ENCODE measurements at places on chromosomes 12 and 14.
A peak's percentile ranks its signal among the peaks of the same experiment; 100 is the strongest.

GRCh38 chr14:22651586-22651985 is 7.4 kb upstream of the OR6J1 start:
- no peak for DNase-seq

DNA sequence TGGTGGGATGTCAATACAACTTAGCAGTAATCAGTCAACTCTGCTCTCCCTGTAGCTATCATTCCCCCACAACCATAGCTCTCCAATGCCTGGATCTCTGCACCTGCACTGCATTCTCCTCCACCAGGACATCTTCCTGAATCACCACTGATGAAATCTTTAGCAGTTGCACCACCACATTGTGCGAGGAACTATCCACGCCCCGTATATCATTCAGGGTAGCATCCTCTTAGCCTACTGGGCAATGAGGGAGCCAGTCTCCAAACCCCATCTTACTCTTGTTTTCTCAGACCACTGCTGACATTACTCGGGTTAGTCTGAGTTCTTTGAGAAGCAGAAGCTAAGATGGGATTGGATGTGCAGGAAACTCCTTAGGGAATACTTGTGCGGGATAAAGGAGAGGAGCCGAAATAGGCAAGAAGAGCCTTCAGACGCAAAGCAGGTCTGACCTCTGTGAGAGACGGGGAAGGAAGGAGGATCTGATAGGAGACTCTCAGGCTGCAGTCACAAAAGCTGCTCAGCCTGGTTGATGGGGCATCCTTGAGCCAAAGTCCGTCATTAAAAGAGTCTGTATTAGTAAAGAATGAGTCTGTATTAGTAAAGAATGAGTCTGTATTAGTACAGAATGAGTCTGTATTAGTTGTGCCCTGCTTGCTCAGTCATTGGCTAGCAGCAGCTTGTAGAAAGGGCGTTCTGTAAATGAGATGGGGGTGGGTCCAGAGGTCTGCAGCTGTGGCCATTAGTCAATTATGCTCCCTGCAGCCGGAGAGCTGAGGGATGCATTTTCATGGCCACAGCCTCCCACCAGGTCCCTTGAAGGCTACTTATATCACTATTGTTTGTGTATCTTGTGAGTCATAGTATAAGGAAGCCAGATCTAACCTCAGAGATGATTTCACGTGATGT is 49.6 kb upstream of the RASSF3 start:
- no peak for DNase-seq

- DNase-seq = peak; percentile 55
Measured at GRCh38 chr12:62210422-62210821, 49.8 kb upstream of the USP15 start.

DNA sequence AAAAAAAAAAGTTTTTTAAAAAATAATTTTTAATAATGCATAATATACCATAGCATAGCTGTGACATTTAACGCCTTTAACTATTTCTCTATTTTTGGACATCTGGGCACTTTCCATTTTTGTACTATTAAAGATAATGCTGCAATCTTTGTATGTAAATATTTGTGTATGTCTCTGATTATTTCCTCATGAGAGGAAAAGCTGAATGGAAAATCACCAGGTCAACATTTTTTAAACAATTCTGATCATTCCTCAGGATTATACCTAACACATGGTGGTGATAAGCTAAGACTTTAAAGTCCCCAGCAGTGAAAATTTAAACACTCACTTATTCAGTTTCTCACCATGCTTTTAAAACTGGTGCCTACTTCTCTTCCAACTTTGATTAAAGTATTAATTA is 31.3 kb upstream of the NR1H4 start:
- no peak for DNase-seq

DNA sequence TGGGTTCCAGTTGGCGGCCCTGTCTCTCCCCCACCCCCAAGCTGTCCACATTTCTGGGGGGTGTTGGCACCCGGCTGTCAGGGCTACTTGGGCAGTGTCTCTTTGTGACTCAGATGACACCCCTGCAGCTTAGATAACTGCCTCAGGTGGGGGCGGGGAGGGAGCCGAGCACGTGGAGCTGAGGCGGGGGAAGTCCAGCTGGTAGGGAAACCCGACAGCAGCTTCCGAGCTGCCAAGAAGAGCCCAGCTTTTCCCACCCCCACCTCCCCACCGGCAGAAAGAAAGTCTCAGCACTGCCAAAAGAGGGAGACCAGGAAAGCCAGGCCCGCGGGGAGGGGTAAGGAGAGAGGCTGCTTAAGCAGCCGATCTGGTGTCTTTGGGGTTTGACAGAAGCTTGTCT is 1.4 kb downstream of the LRTM2 start:
- no peak for DNase-seq

DNA sequence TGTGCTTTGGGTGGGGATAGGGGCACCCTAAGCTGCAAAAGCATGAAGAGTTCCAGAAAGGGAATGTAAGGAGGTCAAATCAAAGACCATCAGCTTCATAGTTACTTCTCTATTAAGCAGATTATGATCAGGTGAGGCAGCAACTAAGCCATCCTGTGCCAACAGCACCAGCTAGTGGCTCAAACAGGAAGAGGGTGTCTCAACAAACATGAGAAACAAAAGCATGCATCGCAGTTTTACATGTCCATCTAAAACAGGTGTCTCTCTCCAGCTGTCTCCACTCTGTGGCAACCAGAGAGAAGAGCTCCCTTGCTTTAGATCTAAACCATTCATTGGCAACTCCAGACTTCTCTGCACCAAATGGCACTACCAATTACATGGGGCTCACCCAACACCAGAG is 52.9 kb downstream of the ACTN1 start:
- no peak for DNase-seq

DNA sequence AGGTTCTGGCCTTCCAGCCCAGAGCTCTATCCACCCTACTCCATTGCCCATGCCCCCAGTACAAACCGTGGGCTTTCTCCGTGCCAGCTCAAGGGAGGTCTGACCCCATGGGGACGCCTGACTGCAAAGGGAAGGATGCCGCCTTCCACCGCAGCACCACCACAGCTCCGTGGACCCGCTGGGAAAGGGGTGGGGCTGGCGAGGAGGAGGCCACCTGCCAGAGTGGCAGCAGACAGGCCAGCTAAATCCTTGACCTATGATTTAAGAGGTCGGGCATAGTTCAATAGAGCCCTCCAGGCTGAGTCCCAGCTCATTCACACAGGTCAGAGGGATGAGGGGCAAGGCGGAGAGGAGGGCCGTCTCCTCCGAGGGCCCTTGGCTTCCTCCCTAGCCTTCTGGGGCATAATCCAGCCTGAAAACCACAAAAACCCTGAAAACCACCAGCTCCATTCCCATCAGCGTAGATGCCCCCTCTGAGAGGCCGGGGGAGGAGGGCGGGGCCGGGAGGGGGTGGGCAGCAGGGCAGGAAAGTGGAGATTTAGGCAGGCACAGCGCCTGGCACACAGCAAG is 14.9 kb upstream of the FIGNL2 start:
- no peak for DNase-seq

DNA sequence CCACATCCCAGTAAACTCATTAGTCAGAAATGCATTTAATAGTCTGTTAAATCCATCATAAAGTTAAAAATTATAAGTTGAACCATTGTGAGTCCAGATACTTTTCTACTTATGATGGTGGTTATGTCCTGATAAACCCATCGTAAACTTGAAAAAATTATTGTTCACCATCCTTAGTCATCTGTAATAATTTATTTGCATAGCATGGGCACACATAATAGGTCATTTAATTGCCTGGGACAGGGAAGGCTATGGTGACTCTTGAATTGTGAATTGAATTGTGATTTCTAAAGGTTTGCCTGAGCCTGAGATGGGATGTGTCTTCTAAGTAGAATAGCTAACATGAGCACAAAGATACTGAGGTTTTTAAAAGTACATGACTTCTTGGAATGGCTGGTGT is 21.5 kb downstream of the ZDHHC17 start:
- DNase-seq = no peak

- no peak for DNase-seq
Measured at GRCh38 chr14:95784137-95784536, 70.2 kb upstream of the TCL1A start.

DNA sequence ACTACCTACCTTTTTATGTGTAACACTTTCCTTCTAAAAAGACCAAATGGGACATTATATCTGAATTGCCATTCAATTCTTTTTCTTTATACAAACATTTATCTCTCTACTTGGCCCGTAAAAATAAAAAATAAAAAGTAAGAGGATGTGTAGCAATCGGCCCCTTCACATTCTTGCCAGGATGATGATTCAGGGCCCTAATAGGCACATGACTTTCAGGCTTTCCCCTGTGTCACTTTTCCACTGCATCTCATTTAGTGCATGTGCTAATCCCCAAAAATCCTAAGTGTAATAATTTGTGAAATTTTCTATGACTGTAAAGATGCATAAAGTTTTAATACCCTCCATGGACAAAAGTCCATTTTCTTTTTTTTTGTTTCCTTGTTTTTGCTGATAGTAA is 23.0 kb upstream of the ATP2B1 start:
- no peak for DNase-seq

- DNase-seq = no peak
Measured at GRCh38 chr14:105878554-105878953, 352.2 kb downstream of the TMEM121 start.

GRCh38 chr12:39237004-39237403 is 205.9 kb downstream of the KIF21A start:
- DNase-seq = no peak

DNA sequence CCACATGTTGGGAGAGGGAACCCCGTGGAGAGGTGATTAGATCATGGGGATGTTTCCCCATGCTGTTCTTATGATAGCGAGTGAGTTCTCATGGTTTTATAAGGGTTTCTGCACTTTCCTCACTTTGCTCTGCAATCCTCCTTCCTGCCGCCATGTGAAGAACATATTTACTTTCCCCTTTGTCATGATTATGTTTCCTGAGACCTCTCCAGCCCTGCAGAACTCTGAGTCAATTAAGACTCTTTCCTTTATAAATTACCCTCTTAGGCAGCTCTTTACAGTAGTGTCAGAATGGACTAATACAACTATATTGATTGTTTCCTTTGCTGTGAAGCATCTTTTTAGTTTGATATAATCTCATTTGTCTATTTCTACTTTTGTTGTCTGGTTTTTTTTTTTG is 13.1 kb upstream of the RASSF9 start:
- DNase-seq = no peak

- no peak for DNase-seq
Measured at GRCh38 chr14:78902010-78902623, 731.9 kb downstream of the NRXN3 start.

DNA sequence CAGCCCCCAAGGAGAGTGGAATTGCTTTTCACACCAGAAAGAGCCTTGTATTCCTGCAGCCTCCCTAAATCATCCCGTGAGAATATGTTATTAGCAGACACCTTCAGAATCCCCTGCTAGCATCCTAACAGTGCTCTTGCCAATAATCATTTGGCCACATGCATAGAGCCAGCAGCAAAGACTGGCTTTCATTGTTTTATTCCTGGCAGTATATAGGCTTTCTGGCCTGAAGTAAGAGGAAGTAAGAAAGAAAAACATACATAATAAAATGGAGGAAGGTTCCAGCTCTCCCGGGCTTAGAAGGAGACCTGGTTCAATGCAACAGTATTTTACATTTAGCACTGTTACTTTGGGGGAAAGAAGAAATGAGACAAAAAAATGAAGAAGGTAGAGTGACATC is 176.7 kb upstream of the ATF7IP start:
- no peak for DNase-seq

GRCh38 chr12:26712892-26713291 is 120.1 kb downstream of the ITPR2 start:
- DNase-seq = no peak

- no peak for DNase-seq
Measured at GRCh38 chr14:29926701-29927375, 809 bp downstream of the PRKD1 start.

DNA sequence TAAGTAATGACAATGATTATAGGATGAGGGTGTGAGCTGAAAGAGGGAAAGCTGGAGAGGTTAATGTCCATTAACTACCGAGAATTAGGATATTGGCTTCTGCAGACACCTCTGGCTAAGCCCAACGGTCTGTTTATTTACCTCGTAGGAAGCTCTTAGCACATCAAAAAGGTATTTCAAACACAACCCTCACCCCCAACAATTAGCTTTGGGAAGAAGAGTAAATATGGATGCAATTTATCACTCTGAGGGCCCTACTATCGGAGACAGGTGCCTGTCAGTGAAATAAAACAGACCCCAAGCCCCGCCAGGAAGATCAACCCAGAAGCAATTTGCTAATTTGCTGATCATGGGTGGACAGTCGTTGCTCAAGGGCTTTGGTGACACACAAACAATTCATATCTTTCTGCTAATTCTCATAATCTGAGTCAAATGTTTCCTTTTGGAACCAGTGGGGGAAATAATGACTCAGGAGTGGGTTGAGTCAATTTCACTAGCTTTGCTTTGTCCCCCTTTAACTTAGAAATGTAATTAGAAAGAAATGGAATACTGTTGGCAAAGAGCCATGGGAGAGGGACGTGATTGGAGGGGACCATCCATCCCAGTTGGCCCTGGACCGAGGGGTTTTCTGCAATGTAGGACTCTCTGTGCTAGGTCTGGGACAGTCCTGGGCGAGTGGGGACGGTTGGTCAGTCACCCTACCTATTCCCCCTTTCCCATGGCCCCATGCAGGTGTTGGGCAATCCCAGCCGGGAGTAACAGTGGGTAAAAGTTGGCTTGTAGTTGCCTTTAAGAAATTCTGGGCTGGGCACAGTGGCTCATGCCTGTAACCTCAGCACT is 99.1 kb upstream of the MED13L start:
- no peak for DNase-seq

GRCh38 chr14:102754370-102755262 is 22.6 kb upstream of the TRAF3 start:
- no peak for DNase-seq

DNA sequence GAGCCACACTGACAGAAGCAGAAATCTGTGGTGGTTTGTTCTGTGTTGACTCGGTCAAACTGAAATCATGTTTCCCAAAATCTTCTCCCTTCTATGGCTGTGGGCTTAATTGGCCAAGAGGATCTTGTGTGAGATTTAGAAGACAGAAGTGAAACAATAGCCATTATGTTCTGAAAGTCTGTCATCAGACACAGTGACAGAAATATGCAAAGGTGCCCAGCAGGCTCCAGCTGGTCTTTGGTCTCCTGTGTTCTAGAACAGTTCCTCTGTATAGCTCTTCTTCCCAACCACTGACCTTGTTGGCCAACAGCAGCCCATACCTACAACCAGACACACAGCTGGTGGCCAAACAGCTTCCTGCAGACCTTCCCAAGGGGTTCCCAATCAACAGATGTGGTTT is 25.0 kb upstream of the COCH start:
- DNase-seq = no peak

- DNase-seq = no peak
Measured at GRCh38 chr14:58584383-58584782, 53.4 kb upstream of the DACT1 start.

DNA sequence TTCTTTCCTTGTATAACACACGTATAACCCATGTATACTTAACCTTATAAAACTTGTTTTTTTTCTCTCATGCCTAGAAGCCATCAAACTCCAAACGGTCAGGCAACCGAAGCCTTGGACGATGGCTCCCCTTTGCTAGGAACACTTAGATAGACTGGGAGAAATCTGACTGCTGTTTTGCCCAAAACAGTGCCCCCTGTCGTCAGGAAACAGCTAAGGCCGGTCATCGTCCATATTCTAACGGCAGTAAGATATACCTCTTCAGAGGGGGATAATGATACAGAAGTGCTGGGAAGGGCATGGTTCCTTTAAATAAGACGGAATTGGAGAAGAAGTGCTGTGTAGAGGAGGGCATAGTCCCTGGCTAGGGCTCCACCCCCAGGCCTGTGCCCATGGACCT is 130.5 kb downstream of the SLC41A2 start:
- DNase-seq = no peak

- DNase-seq = no peak
Measured at GRCh38 chr12:71069311-71069710, 88.5 kb downstream of the TSPAN8 start.
